ENCODE measurements at places on chromosomes 4 and X. TPM values are rescaled to one million over a fixed set of nuclear protein-coding genes. Genes with fewer than 3 reads are reported as not detected.

RHOXF2B gene
- not detected for total RNA-seq

STK32B gene
- 0.59 TPM for total RNA-seq

ZFP42 gene
- total RNA-seq: not detected

UGT2B10 gene
- not detected for total RNA-seq

GPRASP3 gene
- 3.4 TPM for total RNA-seq

PPP1R2C gene
- total RNA-seq: not detected

CD99 gene
- 234 TPM for total RNA-seq

DACH2 gene
- not detected for total RNA-seq

OTUD4 gene
- total RNA-seq: 20.6 TPM

AMBN gene
- total RNA-seq: not detected

ATXN3L gene
- total RNA-seq: not detected

MAGEC1 gene
- not detected for total RNA-seq

RXFP1 gene
- not detected for total RNA-seq

TLR1 gene
- total RNA-seq: 8.9 TPM

TRPC5OS gene
- 0.15 TPM for total RNA-seq

- H3K4me3 ChIP-seq: no peak overlapping the region
These were observed 403.6 kb upstream of the ANXA10 start for GRCh38 chr4:167688660-167689142.

GRCh38 chr4:173177232-173177631 is 8.6 kb downstream of the GALNT7 start:
- no peaks in the 10 kb centered on the region for H3K4me1 ChIP-seq
- no peak overlapping the region for H3K4me3 ChIP-seq
- H3K27me3 ChIP-seq: no peaks in the 10 kb centered on the region
- no peak overlapping the region for H3K27ac ChIP-seq
- DNase-seq: no peak

DNA sequence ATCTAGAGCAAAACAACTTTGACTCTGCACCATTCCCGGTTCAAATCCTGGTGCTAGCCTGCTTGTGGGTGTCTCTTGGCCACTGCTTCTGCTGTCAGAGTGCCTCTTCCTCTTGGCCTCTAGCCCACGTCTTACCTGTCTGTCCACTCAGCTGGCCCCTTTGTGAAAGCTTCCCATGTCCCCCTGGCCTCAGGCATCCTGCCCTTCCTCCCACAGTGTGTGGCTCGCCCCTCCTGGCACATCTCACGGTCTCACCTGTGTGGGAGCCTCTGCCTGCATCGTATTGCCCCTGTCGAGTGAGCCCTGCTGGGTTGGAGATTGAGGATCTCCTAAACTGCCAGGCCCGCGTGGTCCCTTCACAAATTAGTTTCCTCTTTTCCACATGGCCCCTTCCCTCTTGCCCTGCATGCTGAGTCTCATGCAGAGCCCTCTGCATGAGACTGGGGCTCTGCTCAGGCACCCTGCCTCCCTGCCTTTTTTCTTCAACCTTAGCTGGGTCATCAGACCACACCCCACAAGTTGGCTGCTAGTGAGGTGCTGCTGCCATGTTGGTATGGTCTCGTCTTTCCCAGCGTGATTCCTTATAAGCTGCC is 53.7 kb upstream of the TADA2B start:
- no peak overlapping the region for H3K27ac ChIP-seq
- H3K4me3 ChIP-seq: no peak overlapping the region
- H3K4me1 ChIP-seq: peaks cover 64% of the 10 kb centered on the region
- DNase-seq: peak; percentile 54

DNA sequence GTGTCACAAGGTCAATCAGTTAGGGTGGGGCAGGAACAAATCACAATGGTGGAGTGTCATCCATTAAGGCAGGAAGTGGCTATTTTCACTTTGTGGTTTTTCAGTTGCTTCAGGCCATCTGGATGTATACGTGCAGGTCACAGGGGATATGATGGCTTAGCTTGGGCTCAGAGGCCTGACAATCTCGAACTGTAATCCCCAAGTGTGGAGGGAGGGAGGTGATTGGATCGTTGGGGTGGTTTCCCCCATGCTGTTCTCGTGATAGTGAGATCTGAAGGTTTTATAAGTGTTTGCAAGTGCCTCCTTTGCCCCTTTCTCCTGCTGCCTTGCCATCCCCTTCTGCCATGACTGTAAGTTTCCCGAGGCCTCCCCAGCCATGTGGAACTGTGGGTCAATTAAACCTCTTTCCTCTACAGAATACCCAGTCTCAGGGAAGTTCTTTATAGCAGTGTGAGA is 36.7 kb upstream of the STS start:
- no peaks in the 10 kb centered on the region for H3K36me3 ChIP-seq
- no peak overlapping the region for H3K27ac ChIP-seq
- H3K4me1 ChIP-seq: peaks cover 22% of the 10 kb centered on the region
- no peak overlapping the region for H3K4me3 ChIP-seq
- no peaks in the 10 kb centered on the region for H3K27me3 ChIP-seq

GRCh38 chr4:8909548-8909947 is 37.9 kb upstream of the HMX1 start:
- no peaks in the 10 kb centered on the region for H3K36me3 ChIP-seq
- H3K27me3 ChIP-seq: no peaks in the 10 kb centered on the region
- H3K27ac ChIP-seq: no peak overlapping the region

GRCh38 chr4:165437691-165438090 is 58.9 kb downstream of the CPE start:
- peaks cover 5% of the 10 kb centered on the region for H3K4me1 ChIP-seq
- no peak overlapping the region for H3K4me3 ChIP-seq
- no peaks in the 10 kb centered on the region for H3K36me3 ChIP-seq
- DNase-seq: no peak

GRCh38 chr4:158760866-158761265 is 8.0 kb upstream of the FNIP2 start:
- no peaks in the 10 kb centered on the region for H3K27me3 ChIP-seq
- no peak overlapping the region for H3K27ac ChIP-seq
- H3K36me3 ChIP-seq: no peaks in the 10 kb centered on the region
- no peak overlapping the region for H3K4me3 ChIP-seq
- no peak for DNase-seq

- DNase-seq: no peak
- no peak overlapping the region for H3K27ac ChIP-seq
- no peaks in the 10 kb centered on the region for H3K27me3 ChIP-seq
- no peaks in the 10 kb centered on the region for H3K4me1 ChIP-seq
- H3K4me3 ChIP-seq: peak overlapping the region; percentile 14
These were observed 2185.1 kb upstream of the TENM3 start for GRCh38 chr4:180057891-180058671.

GRCh38 chr4:122218762-122219161 is 66.6 kb downstream of the BLTP1 start:
- H3K27ac ChIP-seq: no peak overlapping the region
- no peaks in the 10 kb centered on the region for H3K27me3 ChIP-seq
- no peak for DNase-seq

DNA sequence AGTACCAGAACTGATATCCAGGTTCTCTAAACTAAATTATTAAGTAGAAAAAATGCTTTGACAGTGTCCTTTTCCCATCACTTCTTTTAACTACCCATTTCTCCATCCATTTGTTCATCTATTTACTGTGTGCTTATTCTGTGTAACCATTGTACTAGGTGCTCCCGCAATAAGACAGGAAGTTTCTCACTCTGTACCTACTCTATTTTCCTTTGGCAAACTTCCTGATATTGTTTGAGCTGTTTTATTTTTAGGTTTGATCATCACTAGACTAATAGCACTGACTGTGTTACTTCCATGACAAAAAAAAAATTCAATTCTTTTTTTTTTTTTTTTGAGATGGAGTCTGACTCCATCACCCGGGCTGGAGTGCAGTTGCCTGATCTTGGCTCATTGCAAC is 102.5 kb upstream of the CASK start:
- H3K4me3 ChIP-seq: no peak overlapping the region
- H3K36me3 ChIP-seq: no peaks in the 10 kb centered on the region
- no peaks in the 10 kb centered on the region for H3K27me3 ChIP-seq

GRCh38 chr4:73527196-73527595 is 45.7 kb downstream of the AFM start:
- no peak overlapping the region for H3K27ac ChIP-seq
- no peaks in the 10 kb centered on the region for H3K27me3 ChIP-seq
- no peak for DNase-seq
- no peaks in the 10 kb centered on the region for H3K4me1 ChIP-seq
- H3K4me3 ChIP-seq: no peak overlapping the region
- no peaks in the 10 kb centered on the region for H3K36me3 ChIP-seq

- H3K27me3 ChIP-seq: no peaks in the 10 kb centered on the region
- H3K4me3 ChIP-seq: no peak overlapping the region
- H3K4me1 ChIP-seq: no peaks in the 10 kb centered on the region
- no peaks in the 10 kb centered on the region for H3K36me3 ChIP-seq
- no peak overlapping the region for H3K27ac ChIP-seq
These were observed 29.9 kb downstream of the RNF175 start for GRCh38 chr4:153729895-153730294.

DNA sequence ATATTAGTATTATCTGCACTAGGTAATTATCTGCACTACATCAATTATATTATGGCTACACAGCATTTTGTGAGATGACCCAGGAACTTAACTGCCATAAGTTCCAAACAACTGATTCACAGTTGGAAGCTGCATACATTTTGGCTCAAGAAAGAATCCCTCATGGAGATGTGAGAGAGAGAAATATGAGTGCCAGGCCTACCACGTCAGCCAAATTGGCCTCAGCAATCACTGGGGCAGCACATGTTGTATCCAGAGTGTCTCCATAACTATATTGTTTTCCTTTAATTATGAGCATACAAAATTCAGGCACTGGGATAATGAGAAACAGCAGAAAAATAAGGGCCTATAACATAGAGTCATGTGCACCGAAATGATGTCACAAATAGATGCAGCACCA is 174.2 kb upstream of the DMD start:
- H3K27me3 ChIP-seq: no peaks in the 10 kb centered on the region
- H3K4me1 ChIP-seq: no peaks in the 10 kb centered on the region
- no peak for DNase-seq
- no peak overlapping the region for H3K27ac ChIP-seq
- no peak overlapping the region for H3K4me3 ChIP-seq

GRCh38 chr4:38781854-38782261 is 932 bp downstream of the TLR10 start:
- H3K4me1 ChIP-seq: no peaks in the 10 kb centered on the region
- H3K36me3 ChIP-seq: no peaks in the 10 kb centered on the region
- no peaks in the 10 kb centered on the region for H3K27me3 ChIP-seq
- no peak overlapping the region for H3K4me3 ChIP-seq

GRCh38 chr4:48557478-48557877 is 67.4 kb downstream of the ZAR1 start:
- DNase-seq: no peak
- H3K4me3 ChIP-seq: no peak overlapping the region
- H3K36me3 ChIP-seq: peaks cover 66% of the 10 kb centered on the region
- no peak overlapping the region for H3K27ac ChIP-seq

GRCh38 chr4:168639914-168640313 is 143.1 kb downstream of the PALLD start:
- H3K36me3 ChIP-seq: no peaks in the 10 kb centered on the region
- H3K4me3 ChIP-seq: no peak overlapping the region
- no peaks in the 10 kb centered on the region for H3K27me3 ChIP-seq
- no peaks in the 10 kb centered on the region for H3K4me1 ChIP-seq
- DNase-seq: no peak

DNA sequence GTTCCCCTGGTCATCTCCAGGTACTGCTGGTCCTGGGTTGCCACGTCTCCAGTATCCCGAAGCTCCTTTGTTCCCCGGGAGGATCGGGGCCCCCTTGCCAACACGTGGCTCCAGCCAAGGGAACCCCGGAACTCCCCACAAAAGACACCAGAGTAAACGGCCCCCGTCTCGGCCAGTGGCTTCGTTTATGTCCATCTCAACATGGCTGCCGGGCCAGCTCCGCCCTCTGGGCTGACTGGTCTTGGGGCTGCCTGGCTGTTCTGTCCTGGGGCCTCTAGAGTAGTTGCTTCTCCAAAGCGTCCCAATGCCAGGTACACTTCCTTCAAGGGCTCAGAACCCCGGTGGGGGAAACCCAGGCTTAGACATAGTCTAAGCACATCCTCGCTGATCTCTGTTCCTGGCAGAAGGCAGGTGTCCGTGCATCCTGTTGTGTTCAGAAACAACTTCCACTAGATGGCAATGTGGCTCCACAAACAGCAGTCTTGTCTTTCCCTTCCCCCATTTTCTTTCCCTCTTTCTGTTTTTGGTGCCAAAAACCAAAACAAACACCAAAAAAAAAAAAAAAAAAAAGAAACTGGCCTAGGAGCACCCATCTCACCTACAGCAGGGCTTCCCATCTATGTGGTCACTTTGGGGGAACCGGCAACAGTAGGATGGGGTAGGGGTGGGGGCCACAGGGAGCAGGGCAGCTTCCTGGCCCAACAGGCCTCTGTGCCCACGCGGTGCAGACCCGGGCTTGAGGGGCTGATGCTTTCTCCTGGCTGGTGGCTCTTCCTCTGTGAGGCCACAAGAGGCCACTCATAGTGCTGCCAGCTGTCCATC is 35.3 kb downstream of the NBDY start:
- DNase-seq: peak; percentile 79
- peak overlapping the region; percentile 42 for H3K4me3 ChIP-seq
- peak overlapping the region; percentile 64 for H3K27ac ChIP-seq
- H3K36me3 ChIP-seq: no peaks in the 10 kb centered on the region
- no peaks in the 10 kb centered on the region for H3K27me3 ChIP-seq

DNA sequence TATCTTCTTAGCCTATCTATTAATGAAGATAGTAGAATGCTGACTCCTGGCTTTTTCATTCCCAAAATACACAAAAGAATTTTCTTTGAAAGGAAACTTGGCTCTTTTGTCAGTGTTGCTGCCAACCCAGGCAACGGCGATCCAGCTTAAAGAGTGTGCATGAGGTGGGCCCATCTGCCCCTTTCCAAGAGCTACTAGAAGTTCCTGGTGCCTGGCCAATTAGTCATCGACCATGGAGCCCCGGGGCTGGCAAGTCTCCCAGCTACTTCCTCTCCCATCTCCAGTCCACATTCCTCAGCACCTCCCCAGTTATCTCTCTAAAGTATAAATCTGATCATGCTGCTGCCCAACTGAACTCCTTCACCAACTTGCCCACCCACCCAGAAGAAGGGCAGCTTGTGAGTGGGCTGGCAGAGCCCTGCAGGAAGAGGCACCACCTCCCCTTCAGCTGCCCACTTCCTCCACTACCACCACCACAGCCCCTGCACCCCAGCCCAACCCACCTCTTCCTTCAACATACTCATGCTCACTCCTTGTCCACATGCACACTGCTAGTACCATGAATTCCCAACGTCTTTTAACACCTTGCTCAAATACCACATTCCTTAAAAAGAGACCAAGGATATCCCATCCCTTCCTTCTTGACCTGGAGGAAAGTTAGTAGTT is 158.2 kb upstream of the MAP3K15 start:
- no peak overlapping the region for H3K27ac ChIP-seq
- no peak overlapping the region for H3K4me3 ChIP-seq
- no peaks in the 10 kb centered on the region for H3K4me1 ChIP-seq
- H3K27me3 ChIP-seq: no peaks in the 10 kb centered on the region

- DNase-seq: no peak
- no peaks in the 10 kb centered on the region for H3K36me3 ChIP-seq
- H3K27me3 ChIP-seq: no peaks in the 10 kb centered on the region
- H3K27ac ChIP-seq: peak overlapping the region; percentile 48
- H3K4me3 ChIP-seq: no peak overlapping the region
These were observed 4.1 kb downstream of the ENPEP start for GRCh38 chr4:110480031-110480549.

DNA sequence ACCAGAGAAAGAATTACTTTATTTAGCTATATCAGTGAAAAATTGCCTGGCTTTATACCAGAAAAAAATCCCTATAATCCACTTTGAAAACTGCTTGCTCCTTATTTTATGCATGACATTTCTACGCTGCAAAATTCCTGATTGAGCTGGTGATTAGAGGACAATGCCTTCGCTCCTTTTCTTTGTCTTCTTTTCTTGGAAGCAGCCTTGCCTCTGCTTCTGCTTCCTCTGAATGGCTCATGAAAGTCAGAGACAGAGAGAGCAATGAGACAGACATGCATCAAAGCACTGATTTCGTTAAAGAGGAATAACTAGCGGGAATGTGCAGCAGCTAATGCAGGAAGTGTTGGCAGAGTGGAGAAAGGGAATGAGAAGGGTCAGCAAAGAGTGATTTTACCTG is 294.3 kb upstream of the IGFBP7 start:
- no peak overlapping the region for H3K27ac ChIP-seq
- H3K27me3 ChIP-seq: no peaks in the 10 kb centered on the region
- no peak for DNase-seq
- no peaks in the 10 kb centered on the region for H3K36me3 ChIP-seq
